Lung (tissue), 17 donors: ENCODE measurements at places on chromosomes 6 and 20.

- DNase-seq, result no peak
Measured at GRCh38 chr6:113364766-113365165, 492.4 kb upstream of the MARCKS start.

- DNase-seq, result no peak
Measured at GRCh38 chr6:144758602-144759001, 473.5 kb downstream of the UTRN start.

- DNase-seq, result no peak
Measured at GRCh38 chr6:165826487-165827189, 163.6 kb upstream of the PDE10A start.

DNA sequence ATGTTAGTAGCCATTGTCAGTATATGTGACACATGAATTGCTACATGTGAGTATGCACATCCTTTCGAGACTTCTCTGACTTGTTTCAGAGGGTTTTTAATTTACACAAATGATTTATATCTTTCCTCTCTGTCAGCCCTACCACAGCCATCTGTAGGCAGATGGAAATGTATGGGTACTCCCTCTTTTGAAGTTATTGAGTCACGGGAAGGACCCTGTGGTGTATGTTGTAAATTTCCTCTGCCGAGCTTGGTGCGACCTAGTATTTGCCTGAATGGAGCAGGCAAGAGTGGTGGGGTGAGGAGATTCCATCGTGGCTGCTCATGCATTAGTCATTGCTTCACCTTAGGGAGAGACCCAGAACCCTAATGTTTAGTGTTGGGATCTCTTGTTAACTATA lies 171.9 kb downstream of the JARID2 start:
- no peak for DNase-seq

- DNase-seq, result no peak
Measured at GRCh38 chr6:97594844-97595243, 311.8 kb upstream of the MMS22L start.

DNA sequence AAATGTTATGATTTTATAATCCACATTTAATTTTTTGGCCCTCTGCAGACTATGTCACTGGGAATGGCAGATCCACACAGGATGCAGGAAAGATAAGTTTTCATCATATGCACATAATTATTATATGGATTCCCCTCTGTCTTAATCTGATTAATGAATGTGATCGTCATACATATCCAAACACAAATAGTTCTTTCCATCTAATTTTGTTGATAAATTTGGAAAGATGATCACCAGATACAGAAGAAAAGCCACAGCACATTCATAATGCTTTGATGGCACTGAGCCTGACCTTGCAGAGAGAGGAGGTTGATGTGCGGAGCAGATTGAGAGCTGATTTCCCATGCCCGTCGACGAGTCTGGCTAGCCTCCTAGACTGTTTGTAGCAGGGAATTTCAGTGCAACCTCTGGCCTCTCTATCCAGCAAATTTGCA lies 471.5 kb downstream of the EPM2A start:
- no peak for DNase-seq

- peak; percentile 62 for DNase-seq
Measured at GRCh38 chr20:32457479-32457986, 99.4 kb downstream of the ASXL1 start.

- peak; percentile 30 for DNase-seq
Measured at GRCh38 chr6:149938571-149939355, 3.1 kb upstream of the ULBP2 start.

DNA sequence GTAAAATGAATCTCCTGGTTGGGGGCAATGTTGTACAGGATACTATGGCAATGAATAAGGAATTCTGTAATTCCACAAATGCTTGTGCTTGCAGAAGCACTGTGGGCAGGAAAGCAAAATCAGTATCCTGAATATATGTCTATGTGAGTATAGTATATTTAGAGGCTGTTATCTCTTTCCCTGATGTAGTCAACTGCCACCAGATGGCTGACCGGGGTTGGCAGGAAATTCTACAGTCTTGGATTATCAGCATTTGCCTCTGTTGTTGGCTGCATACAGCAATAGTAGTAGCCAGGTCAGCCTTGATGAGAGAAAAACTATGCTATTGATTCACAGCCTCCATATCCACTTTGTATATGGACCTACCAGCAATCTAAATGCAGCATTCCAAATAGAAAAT lies 425.1 kb upstream of the JAG1 start:
- no peak for DNase-seq

GRCh38 chr6:46789434-46790354 lies 3.5 kb upstream of the MEP1A start:
- no peak for DNase-seq

- peak; percentile 76 for DNase-seq
Measured at GRCh38 chr6:51855310-51856082, 231.9 kb downstream of the PKHD1 start.

DNA sequence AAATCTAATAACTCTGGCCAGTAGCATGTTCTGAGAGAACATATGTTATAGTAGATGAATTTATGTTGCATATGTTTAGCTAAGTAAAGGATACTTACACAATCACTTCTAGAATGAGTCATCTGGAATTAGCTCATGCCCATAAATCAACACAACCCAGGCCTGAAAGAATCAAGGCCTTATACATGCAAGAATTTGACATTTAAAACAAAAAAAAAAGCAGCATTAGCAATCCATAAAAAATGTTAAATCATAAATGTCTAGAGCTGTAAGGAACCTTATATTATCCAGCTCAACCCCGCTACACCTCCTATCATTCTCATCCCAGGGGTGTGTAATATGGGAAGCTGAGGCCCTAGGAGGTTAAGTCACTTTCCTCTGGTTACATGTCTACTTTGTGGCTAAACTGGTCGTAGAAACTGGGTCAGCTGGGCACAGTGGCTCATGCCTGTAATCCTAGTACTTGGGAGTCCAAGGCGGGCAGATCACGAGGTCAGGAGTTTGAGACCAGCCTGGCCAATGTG lies 105.2 kb upstream of the CARMIL1 start:
- DNase-seq, result no peak

DNA sequence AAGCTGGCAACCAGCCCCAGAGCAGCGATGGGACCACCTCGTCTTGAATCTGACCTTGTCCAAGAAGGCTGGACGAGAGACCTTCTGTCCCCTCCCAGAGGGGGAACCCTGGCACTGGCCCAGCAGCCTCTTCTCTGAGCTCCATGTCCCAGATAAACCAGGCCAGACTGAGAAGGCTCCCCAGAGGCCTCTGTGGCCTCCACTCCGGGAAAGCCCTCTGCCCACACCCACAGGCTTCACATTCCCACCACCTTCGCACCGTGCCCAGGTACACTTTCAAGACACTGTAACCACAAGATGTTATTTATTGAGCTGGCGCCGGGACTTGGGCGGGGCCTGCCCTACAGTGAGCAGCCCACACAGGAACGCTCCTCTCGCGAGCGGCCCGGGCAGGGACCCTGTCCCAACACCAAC lies 33.2 kb downstream of the ADA start:
- no peak for DNase-seq

- DNase-seq, result no peak
Measured at GRCh38 chr20:623704-624103, 13.6 kb upstream of the TCF15 start.

DNA sequence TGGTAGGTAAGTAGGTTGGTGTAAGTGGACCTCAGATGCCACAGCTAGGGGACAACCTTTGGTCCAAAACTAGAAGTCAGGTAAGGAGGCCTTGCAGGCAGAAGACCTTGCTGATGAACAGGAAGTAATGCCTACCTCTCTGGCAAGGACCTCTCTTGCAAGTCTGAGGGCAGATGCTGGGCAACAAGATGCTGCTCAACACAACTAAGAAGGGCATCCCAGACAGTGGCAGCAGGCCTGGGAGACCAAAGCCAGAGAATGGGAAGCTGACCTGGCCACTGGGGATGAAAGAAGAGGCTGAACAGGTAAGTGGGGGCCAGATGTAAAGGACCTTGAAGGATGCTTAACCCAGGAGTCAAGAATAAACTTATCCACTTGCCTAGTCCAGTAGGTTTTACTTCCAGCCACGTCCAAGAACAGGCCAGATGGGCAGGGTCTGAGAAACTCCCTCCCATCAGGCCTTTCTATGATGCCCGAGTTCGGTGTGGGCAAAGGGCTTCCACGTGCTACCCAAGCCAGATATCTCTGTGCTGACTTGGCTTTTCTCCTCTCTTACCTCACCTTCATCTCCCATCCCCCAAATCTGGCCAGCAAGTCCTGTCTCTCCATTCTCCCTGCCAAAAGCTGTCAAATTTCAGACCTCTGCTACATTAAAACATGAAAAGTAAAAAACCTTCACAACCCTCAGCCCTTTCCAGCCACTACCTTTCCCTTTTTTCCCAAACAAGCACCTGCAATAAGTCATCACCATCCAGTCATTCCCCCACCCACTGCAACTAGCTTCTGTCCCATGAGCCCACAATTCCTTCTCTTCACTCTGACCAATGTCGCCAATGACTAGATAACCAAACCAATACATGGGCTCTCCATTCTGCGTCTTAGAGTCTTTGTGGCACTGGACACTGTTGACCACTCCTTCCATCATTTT lies 11.5 kb upstream of the PLCG1 start:
- DNase-seq, result no peak

GRCh38 chr6:4844108-4844507 lies 67.9 kb downstream of the CDYL start:
- no peak for DNase-seq

GRCh38 chr20:58646257-58646656 lies 4.8 kb upstream of the STX16 start:
- no peak for DNase-seq

GRCh38 chr6:147337921-147338320 lies 133.7 kb downstream of the STXBP5 start:
- DNase-seq, result no peak

DNA sequence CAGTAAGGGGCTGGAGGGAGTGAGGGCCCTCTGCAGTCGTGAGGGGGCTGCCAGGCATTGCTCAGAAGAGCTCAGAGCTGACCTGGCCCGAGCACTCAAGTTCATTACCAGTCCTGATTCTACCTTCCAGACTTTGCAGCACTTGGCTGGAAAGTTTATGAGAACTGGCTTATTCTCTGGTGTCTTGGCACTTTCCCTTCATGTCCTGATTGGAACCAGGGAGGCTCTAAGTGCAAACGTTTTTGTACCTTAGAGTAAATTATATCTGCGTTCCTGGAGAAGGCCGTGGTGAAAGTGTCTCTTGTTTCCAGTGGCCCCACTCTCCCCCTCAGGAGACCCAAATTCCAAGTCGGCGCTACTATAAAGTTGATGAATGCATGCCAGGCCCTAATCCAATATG lies 402.3 kb downstream of the CDC5L start:
- no peak for DNase-seq

- no peak for DNase-seq
Measured at GRCh38 chr6:56172144-56172543, 75.2 kb downstream of the COL21A1 start.

GRCh38 chr6:150395388-150396009 lies 26.7 kb downstream of the IYD start:
- DNase-seq, result peak; percentile 75

DNA sequence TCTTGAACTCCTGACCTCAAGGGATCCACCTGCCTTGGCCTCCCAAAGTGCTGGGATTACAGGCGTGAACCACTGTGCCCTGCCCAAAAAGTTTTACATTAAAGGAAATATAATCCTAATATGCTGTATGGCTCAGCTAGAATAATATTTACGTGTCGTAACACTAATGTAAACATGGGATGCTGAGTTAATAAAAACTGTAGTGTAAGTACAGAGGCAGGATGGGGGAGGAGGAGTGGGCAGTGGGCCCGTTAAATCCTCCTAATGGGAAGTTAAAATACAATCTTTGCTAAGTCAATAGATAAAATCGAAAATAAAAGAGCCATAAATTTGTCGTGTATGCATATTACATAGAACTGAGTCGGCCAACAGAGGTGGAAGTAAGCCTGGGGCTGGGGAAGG lies 12.1 kb upstream of the IP6K3 start:
- peak; percentile 75 for DNase-seq

DNA sequence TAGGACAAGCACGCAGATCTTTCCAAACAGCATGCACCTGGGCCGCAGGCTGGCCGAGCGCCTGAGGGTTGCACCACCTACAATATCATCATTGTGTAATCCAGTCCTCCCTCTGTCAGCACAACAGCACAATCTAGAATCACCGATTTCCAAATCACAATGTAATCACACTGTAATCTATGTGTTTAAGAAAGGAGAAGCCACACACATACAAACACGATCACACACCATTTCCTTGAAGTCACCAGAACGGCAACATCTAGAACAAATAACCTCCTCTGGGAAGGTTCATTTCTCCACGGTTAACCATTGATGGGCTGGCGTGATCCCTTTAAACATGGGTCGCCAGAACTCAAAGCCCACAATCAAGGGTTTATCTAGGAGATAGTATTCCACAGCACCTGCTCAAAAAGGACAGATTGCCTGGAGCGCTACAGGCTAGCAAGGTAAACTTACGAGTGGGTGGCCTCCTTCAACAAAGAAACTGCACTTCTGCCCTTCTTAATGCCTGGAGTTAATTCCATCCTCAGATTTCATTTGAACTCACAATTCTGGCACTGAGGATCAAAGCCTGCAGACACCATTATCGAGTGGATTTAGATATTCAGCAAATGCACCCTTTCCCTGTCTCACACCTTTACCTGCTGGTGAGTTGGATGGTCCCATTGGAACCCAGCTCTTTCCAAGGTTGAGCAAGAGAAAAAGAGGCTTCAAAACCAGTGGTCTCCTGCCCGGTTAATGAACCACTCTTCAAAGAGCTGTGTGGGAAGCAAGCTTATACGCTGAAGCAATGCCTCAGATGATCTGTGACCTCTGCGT lies 83.8 kb upstream of the FOXQ1 start:
- no peak for DNase-seq

- DNase-seq, result no peak
Measured at GRCh38 chr6:42068872-42069522, 18.7 kb downstream of the TAF8 start.

GRCh38 chr6:124040655-124041054 lies 237.0 kb downstream of the NKAIN2 start:
- no peak for DNase-seq

GRCh38 chr20:40882152-40882551 lies 146.5 kb upstream of the TOP1 start:
- no peak for DNase-seq

GRCh38 chr6:16802071-16802470 lies 40.8 kb upstream of the ATXN1 start:
- no peak for DNase-seq

- DNase-seq, result no peak
Measured at GRCh38 chr6:17397764-17398194, 4.4 kb downstream of the CAP2 start.

DNA sequence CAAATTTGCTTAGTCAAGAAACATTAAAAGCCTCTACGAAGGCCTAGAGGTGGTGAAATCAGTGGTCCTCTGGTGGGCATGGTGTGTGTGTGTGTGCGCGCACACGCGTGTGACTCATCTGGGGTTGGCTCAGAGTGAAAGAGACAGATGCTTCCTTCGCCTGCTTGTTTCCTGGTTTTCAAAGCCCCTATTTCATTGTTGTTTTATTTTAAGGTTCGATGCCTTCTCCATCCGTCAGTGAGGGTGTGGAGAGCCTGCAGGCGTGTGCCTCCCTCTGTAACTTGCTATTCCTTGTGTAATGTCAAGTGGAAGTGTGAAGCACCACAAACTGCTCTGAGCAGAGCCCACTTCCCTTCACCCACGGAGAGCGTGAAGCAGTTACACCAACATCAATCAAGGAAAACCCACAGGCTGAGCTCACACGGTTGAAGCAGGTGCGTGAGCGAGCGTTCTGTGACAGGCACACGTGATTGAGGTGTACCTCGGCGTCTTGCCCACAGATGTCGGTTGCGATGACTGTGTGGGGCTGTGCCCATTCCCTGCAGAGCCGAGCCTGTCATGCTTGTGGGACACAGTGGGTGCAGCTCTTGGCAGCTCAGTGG lies 233.9 kb downstream of the PRL start:
- no peak for DNase-seq
